ENCODE measurements at places on chromosomes 5 and 9.

DNA sequence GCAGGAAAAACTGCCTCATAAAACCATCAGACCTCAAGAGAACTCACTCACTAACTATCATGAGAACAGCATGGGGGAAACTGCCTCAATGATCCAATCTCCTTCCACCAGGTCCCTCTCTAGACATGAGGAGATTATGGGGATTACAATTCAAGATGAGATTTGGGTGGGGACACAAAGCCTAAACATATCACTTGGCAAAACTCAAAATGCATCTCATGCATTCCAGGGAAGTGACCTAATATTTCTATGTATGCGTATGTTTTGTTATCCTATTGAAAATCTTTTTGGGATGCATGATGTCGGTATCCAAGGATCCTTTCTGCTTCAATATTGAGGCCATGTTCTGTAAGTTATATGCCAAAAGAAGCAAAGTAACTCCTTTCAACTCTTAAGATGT is 174.0 kb downstream of the PLK2 start:
- DNase-seq = no peak

DNA sequence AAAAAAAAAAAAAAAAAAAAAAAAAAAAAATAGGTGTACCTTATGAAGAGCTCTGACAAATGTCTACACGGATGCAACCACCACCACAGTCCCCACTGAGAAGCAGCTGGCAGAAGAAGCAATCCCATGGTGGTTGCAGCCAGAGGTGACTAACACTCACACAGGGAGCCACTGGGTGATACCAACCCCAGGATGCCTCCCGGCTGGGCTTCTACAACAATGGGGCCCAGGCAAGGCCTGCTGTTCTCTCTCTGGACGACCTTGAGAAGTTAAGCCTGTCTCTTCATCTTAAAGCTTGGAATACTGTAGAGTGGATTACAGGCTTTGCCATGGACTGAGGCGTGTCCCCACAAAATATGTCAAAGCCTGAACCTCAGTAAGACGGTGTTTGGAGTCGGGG is 104.1 kb downstream of the ROR2 start:
- DNase-seq = no peak

DNA sequence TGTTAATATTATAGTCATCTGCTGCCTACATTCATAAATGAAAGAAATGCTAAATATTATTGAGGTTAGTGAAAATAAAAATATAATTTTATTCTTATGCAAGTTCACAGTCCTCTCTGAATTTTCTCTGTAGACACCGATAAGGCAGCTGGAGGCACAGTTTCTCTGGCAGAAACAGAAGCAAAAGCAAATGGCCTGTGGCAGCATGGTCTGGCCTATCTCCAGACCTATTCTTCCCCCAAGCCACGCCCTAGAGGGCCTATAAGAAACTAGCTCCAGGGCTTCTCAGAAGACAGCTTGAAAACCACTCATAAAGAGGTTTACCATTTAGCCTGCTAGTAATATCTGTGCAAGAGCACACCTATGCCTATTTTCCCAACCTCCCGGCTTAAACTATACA is 28.4 kb downstream of the MRPS27 start:
- DNase-seq = peak; percentile 79

GRCh38 chr9:18791074-18791473 is 241.9 kb downstream of the SAXO1 start:
- peak; percentile 4 for DNase-seq

DNA sequence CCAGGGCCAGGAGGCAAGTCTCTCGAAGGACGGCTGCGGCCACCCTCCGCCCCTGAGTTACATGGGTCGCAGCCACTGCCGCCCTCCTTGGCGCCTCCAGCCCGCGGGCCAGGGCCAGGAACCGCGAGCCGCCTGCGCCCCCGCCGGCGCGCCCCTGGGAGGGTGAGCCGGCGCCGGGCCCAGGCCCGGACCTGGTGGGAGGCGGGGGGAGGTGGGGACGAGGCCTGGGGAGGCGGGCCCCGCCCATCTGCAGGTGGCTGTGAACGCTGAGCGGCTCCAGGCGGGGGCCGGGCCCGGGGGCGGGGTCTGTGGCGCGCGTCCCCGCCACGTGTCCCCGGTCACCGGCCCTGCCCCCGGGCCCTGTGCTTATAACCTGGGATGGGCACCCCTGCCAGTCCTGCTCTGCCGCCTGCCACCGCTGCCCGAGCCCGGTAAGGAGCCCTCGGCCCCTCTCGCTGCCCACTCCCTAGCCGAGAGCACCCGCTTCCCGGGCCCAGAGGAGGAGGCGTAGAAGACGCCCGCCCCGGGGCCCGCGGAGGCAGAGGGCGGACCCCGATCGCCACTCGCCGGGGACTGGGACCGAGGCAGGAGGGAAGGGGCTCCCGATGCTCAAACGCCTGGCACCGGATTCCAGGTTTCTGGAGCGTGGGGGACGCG is at the start of gene ASS1:
Gene ASS1 (plus strand): TSS at position 397 of the 657 bp plus-strand sequence. CDS start 7,268 bp downstream, outside the sequence.
- DNase-seq = no peak

- DNase-seq = no peak
Measured at GRCh38 chr5:67316695-67317094, 120.1 kb upstream of the CD180 start.

DNA sequence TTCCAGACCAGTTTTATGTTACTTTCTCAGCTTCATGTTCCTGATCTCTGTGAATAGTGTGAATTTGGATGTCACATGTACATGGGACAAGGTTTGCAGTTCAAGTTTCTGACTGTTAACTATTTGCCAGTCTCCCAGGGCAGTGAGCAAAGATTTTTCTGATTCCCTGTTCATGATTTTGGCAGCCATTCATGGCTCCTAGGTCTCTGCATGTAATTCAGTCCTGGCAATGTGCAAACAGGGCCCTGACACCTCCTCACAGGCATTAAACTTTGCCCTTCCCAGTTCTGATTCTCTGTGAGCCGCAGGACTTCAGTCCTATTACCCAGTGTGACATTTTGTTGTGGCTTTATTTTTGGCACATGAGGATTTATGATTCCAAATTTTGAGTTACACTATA is 349.7 kb downstream of the ARRDC3 start:
- no peak for DNase-seq

GRCh38 chr9:78189461-78189860 is 46.4 kb upstream of the CEP78 start:
- DNase-seq = peak; percentile 21

- DNase-seq = no peak
Measured at GRCh38 chr5:96023518-96023917, 61.9 kb upstream of the ELL2 start.

- no peak for DNase-seq
Measured at GRCh38 chr5:8059337-8059736, 190.4 kb downstream of the MTRR start.

DNA sequence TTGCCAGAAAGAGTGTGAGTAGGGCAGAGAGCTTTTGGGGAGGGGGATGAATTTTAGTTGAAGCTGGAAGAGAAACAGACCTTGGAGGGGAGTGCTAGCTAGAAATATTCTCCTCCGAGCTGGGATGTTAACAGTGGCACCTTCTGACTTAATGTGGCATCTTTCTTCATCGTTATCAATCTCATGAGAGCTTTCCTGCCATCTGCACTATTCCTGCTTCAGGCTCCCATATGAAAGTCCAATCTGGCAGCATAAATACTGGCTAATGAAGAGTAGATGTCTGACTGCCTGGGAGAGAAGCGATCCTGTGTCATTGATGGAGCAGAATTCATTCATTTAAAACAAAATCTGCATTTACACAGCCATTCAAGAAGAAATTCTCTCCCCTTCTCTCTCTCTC is 284.5 kb downstream of the TMEM38B start:
- DNase-seq = no peak

DNA sequence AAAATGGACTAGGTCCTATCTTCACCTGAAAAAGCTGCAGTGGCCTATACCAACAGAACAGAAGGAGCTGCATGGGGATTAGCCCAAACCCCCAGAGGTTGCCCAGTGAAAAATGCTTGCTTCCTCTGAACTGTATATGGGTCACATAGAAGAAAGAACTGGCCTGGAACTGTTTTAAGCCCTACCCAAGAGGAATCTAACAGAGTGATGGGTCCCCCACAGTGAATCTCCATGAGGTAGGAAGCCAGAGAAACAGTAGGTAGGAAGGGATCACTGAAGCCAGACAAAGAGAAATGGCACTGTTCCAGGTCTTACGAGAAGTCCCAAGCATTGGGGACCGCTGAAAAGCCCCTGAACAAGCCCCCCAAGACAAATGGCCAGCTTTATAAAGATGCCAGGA is 28.8 kb upstream of the TRIM32 start:
- DNase-seq = no peak

GRCh38 chr5:37308793-37309192 is 59.6 kb upstream of the CPLANE1 start:
- no peak for DNase-seq

- DNase-seq = no peak
Measured at GRCh38 chr5:150320044-150320613, 17.4 kb upstream of the ARSI start.
